ENCODE measurements at places on chromosomes 5 and 9.

GRCh38 chr5:130720355-130720754 is 444.7 kb downstream of the HINT1 start:
- DNase-seq = peak; percentile 12

DNA sequence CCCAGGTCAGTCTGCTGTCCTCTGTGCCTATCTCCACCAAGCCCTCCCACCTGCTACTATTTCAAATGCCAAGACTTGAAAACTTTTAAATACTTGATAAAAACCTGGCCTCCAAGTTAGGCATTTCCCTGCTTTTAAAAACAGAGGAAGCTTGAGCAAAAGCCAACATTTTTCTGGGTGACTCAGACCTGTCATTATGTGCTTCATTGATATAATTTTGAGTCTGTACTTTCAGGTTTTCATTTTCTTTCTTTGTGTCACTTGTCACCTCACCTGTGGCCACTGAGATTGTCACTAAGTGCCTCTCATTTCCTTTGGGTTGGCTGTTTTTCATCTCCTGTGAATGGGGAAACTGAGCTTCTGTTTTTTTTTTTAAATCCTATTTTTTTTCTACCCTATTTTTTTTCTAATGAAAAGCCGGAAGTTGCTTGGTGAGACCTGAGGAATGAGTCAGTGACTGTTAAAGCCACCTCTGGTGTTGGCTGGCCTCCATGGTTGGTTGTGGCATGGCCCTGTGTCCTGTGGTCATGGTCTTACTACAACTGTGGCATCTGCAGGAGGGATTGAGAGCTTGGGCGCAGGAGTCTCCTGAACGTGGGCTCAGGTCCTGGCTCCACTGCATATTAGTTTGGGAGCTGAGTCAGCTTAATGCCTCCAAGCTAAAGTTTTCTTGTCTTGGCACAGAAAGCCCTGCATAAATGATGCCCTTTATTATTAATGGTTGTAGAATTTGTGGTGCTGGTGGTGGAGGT is 56.7 kb downstream of the ARHGAP26 start:
- DNase-seq = no peak

DNA sequence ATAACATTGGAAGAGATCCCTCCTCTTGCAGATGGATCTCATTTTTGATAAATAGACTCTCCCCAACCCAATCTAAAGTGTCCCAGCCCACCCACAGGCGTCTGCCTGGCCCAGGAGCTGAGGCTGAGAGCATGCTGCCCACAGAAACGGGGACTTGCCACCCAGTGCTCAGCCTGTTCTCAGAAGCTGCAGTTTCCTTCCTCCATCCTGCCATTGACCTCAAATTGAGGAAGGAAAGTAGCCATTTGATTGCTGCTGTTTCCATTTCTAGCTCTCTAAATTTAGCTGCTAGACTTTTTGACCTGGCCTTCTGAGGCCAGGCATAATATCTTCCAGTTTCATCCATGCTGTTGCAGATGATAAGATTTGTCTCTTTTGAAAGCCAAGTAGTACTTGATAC is 31.1 kb upstream of the FRMD3 start:
- no peak for DNase-seq

- DNase-seq = no peak
Observed at GRCh38 chr9:70964861-70965260, 156.6 kb downstream of the TRPM3 start.

DNA sequence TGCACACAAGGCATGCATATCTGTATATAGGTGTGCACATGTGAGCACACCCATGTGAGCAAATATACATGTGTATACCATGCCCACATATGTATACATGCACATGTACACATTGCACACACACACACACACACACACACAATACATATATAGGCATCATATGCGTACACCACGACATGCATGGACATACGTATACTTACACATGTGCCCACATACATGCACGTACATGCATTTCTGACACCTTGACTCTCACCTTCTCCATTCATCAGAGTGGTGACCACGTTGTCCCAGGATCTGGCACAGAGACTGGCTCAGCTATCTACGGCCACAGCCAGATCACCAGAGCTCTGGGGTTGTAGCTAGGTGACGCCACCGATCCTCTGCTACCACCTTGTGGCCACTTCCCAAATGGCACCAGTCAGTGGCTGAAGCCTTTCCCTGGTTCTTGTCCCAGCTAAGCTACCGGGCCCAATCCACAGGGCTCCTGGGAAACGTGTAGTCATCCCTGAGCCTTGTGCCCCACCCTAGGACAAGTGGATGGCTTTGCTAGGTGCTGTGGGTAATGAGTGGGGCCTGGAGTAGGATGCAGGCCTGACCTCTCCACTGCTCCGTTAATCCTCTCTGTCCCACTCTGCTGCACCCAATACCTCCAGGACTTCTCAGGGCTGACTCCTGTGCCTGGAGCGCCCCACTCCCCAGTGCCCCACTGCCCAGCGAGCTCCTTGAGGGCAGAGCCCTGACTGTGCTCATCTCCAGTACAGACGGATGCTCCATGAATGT is 194.4 kb downstream of the RGS3 start:
- DNase-seq = peak; percentile 83

- DNase-seq = no peak
Observed at GRCh38 chr5:103526164-103526915, 36.2 kb downstream of the NUDT12 start.

DNA sequence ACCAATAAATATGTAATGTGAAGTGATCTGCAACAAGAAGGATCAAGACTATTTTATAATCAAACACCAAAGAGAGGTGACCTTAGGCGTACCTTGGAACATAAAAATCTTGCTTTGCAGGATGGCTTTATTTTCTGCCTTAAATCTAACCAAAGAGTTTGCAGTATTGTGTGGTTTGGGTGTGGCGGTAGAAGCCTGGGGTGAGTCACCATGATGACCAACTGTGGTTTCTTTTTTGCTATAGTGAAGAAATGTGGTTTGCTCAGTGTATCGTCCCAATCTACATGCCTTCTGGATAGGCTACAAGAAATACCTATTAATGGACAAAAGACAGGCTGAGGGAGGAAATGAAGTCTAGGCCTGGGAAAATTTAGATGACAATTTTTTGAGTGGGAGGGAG is 5.1 kb upstream of the CAST start:
- DNase-seq = no peak

- DNase-seq = no peak
Observed at GRCh38 chr9:89668216-89668865, 63.5 kb downstream of the GADD45G start.

DNA sequence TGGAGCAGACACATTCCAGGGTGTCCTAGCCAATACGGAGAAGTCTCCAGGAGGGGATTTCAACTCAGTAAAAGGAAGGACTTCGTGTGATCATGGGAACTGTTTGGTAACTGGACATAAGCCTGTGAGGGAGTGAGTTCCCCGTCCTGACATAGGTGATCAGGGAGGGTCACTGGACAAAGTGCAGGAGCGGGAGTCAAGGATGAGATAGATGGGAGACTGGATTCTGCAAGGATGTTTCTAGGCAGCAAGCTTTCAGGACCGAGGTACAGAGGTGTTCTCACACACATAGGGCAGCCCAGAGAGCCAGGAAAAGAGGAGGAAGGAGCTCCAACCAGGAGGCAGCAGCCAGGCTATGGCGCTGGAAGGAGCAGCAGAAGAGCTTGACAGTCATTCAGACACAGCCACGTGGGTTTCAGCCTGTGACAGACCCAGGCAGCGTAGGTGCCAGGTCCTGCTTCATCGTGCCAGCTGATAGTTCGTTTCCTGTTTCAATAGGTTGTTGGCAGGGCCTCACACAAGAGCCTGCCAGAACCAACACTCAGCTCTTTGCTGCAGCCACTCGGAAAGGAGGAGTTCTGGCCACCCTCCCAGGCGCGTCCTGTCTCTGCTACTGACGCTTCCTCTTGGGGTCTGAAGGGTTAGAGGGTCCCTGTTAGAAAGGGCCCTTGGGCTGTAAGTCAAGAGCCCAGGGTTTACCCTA is 84.1 kb downstream of the AMBP start:
- no peak for DNase-seq

GRCh38 chr5:133319905-133320520 is 268.2 kb downstream of the HSPA4 start:
- DNase-seq = no peak

Measured in HuH-7.5 (cell line).